ENCODE measurements at places on chromosomes 16 and 17. TPM values are rescaled to one million over a fixed set of nuclear protein-coding genes. Genes with fewer than 3 reads are reported as not detected.

The DPEP2 gene
- total RNA-seq: not detected

The SNAI3 gene
- not detected for total RNA-seq

The UMOD gene
- total RNA-seq: not detected

The GP1BA gene
- total RNA-seq: not detected

The CPNE7 gene
- total RNA-seq: 43.1 TPM

The KRTAP1-1 gene
- not detected for total RNA-seq

The DNAAF1 gene
- not detected for total RNA-seq

GRCh38 chr16:1768767-1769401, 2.5 kb downstream of the NME3 start:
- DNase-seq: no peak

DNA sequence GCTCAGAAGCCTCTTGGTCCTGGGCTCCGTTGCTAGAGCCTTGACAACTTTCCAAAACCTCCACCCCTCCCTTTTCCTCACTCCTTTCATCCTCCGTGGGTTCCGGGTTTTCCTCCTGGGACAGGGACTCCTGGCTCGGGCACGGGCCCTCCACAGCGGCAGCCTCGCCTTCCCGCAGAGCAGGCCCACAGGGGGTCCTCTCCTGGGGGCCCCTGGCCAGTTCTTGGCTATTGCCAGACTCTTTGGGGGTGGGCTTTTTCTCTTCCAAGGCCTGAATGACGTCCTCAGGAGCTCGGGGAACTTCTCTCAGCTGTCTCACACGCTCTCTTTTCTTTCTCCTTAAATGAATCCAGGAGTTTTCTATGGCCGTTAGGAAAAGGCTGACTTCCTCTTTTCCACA, 19.3 kb upstream of the MNT start:
- DNase-seq: no peak

DNA sequence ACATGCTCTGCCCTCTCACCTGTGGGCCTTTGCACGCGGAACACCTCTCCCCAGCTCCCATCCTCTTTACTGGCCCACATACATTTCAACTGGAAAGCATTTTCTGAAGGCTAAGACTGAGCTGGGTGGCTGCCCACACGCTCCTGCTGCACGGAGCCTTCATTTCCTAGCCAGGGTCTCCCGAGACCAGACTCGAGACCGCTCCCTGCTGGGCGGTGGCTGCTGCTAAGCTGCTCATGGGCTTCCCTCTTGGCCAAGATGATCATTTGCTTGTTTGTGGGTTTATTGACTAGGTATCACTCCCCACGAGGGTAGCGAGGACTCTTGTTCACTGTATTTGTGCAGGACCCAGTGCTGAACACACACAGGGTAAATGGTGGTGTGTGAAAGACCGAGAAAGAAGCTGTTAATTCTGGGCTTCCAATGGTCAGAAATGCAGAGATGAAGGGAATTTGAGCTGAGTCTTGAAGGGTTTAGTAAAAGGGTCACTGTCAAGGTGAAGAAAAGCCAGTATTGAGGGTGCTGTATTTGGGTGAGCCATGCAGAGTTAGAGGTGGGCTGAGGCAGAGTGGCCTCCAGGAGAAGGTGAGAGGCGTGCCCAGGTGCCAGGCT, 907 bp downstream of the TRAPPC2L start:
- DNase-seq: peak; percentile 47

DNA sequence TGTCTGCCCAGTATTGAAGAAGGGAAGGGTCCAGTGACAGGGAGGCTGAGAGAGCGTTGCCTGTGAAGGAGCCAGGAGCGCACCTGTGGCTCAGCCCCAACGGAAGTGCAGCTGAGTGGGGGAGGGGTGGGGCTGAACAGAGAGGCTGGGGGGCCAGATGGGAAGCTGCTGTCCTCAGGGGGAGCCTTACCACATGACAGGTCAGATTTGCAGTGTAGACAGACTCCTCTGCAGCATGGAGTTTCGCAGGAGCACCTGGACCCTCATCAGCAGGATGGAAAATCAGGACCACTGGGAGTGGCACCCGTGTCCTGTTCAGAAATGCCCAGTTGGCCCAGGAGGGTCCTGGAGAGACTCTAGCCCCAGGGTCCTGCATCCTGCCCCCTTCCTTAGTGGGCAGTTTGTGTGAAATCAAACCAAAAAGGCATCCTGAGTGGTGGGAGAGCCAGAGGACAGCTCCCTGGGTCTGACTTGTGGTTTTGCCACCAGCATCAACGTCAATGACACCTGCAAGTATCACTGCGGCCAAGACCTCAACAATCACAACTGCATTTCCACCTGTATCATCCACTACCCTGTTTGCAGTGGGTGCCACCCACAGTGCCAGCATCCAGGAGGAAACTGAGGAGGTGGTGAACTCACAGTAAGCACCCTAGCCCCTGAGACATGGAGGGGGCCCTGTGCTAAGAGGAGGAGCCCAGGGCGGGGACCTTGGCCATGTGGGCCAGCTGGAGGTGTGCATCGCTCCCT, 7.8 kb downstream of the CD300A start:
- DNase-seq: no peak

DNA sequence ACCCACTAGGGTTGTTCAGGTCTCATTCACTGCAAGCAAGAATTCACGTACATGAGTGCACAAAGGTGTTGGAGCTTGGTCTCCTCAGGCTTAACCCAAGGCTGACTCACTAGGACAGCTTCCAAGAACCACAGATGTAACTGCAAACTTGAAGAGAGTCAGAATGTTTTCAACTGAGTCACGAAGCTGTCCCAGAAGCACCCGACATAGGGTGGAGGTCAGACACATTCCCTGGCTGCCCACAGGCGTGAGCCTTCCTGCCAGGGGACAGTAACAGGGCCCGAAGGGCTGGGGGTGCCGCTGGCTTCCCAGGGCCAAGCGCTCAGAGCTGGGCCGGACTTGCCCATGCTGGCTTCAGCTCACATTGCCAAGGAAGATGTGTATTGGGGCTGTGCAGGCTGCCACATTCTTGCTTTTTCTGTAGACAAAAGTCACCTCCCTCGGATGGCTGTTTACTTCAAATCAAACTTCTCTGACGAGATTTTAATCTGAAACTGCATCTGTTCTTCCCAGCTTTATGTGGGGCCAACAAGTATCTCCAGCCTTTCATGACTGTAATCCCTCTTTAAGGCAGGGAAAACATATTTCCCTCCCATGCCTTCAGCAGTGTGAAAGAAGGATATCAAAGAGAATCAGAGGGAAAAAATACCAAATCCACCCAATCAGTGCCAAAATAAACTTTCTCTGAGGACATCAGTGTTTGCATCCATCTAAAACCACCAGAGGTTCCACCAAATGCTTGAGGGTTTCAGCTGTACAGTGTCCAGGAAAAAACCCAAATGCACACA, 14.3 kb downstream of the CMTM3 start:
- no peak for DNase-seq

GRCh38 chr16:53433930-53434376, 318 bp upstream of the RBL2 start:
- no peak for DNase-seq

DNA sequence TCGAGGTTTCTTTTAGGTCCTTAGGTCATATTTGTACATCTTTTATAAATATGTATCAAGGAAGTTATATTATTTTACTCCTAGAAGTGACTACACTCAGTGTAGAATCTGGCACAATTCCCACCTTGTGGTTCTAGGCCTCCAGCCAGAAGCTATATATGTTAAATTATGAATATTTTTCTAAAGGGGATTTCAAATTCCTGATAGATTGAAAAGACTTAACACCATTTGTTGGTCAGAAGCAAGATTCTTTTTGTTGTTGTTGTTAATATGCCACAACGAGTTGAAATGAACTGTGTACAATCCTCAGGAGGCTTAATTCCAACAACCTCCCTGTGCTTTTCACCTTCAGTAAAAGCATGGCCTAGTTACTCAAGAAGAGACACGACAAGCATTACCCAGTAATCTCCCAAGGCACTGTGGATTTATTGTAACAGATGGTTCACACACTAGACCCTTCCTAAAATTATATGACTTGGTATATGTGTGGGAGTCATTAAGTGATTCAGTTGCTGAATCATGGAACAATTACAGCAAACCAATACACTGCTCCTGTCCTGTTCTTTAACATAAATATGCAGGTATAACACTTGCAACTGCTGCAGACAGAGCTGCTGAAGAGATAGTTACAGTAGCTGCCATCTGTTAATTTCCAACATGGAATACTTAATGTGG, 964.4 kb upstream of the GOT2 start:
- no peak for DNase-seq

DNA sequence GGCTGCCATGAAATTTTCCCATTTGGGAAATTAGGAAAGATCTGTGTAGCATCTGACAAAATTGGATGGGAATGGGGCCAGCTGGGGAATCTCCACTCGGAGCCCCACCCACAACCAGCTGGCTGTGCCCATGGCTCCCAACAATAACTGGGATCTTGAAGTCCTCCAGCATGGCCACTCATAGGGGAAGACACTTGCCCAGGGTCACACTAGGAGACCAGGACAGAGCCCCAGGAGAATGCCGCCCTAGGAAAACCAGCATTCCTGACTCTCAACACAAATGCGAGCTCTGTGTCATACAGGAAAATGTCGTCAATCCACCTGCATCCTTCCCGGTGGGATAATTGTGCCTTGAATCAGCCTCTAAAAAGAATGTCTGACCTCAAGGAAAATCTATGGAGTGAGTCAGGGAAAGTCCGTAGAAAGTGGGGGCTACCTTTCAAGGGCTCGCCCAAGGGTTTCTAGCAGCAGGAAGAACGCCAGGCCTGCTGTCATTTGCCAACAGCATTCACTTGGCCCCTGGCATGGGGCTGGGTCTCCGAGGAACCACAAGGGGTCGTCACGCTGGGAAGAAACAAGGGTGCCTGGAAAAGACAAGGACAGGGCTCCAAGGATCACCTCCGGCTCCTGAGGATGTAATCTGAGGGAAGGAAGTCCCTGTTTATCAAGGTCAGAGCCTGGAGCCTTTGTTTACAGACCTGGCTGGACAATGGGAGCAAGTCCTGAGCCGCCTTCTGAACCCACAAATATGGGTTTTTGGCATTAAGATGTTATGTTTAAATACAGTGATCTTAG, 15.9 kb downstream of the CDH5 start:
- DNase-seq: no peak

GRCh38 chr16:27995378-27995777, 68.1 kb downstream of the GSG1L start:
- no peak for DNase-seq
